ENCODE measurements at places on chromosomes 13 and 19.

- DNase-seq, result no peak
These were observed 800 bp downstream of the ETFB start for GRCh38 chr19:51365211-51365964.

DNA sequence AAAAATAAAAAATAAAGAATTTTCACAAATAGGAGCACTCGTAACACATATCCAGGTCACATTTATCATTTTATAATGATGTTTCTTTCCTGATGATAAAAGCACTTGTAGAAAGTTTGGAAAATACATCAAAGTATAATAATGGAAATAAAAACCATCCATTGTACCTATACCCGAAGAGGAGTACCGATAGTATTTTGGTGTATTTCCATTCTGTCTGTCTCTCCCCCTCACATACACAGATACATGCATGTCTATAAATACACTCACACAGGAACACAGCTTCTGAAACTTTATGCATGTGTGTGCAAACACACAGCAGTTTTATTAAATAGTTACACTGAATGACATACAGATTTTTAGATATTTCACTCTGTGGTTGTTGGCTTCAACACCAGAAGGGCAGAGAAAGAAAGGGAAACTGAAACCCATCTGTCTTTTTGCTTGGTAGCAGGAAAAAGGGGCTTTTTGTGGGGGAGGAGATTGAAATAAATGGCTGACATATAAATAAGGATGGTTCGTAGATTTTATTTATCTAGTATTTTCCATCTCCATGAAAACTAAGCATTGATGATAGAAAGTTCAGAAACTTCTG is 114.8 kb downstream of the LRCH1 start:
- DNase-seq, result no peak

GRCh38 chr13:44031555-44031954 is 151.9 kb downstream of the LACC1 start:
- no peak for DNase-seq

DNA sequence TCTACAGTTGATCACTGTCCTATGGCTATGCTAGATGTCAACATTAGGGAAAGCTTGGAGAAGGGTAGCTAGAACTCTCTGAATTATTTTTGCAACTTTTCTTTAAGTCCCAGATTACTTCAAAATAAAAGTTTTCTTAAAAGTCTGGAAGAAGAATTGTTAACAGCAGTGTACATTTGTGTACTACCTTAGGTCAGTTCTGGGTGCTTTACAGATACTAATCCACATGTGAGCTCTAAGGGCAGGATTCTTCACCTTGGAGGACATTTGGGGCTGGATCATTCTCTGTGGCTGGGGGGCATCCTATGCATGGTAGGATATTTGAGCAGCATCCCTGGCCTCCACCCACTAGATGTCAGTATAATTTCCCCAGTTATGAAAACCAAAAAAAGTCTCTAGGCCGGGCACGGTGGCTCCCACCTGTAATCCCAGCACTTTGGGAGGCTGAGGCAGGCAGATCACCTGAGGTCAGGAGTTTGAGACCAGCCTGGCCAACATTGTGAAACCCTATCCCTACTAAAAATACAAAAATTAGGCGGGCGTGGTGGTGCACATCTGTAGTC is 2.8 kb downstream of the BRME1 start:
- no peak for DNase-seq

GRCh38 chr13:101429733-101430132 is 13.4 kb upstream of the NALCN start:
- DNase-seq, result no peak

GRCh38 chr13:98203646-98204326 is 26.7 kb upstream of the RNF113B start:
- no peak for DNase-seq

DNA sequence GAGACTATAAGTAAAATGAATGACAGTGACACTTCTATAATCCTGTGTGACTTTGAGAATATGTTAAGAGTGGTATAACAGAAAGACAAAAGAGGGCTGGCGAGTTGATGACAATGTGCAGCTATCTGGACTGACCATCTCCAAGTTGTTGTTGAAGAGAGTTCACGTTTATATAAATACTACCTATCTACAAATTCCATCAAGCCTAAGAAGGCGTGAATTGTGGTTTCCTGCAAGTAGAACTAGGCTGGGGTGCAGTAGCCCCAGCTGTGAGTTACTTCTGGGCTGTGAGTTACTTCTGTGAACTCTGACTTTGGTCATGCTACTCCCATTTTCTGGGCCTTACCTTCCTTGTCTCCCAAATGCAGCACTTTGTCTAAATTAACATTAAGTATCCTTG is 561.0 kb downstream of the TBC1D4 start:
- no peak for DNase-seq

- DNase-seq, result no peak
These were observed 194.0 kb downstream of the NDFIP2 start for GRCh38 chr13:79674765-79675515.

- no peak for DNase-seq
These were observed 3.9 kb downstream of the OSCAR start for GRCh38 chr19:54096617-54097106.

DNA sequence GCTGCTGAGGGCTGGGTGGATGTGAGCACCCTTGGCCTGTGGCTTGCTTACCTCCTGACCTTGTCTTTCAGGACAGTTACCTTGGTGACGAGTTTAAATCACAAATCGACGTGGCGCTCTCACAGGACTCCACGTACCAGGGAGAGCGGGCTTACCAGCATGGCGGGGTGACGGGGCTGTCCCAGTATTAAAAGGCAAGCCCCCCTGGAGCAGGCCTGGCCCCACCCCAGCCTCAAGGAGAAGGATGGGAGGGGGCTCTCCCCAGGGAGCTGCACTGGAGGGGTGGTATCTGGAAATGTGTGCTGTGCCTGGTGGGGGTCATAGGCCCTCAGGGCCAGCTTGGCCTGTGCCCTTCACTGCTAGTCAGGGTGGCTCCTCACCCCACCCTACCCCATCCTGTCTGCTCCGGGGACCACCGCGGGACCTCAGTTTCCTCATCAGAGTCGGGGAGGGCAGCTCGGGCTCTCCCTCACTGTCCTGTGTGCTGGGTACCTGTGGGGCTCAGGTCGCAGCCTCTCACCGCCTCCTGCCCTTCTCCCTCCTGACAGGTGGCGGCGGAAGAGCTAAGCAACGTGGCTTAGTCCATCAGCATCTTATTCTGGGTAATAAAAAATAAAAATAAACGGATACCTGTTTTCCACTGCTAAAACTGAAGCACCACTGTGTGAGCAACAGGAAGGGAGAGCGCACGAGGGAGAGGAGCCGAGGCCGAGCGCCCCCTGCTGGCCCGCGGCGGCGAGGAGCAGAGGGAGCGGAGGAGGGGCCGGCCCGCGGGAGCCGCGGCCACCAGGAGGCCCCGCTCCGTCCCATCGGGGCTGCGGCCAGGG is 29.8 kb downstream of the CERS1 start:
- no peak for DNase-seq

- no peak for DNase-seq
These were observed 169.9 kb upstream of the NBEA start for GRCh38 chr13:34772206-34772605.

All from esophagus squamous epithelium (tissue), 5 donors.